Stimulated activated CD4-positive, alpha-beta T cell treated with anti-CD3 and anti-CD28 coated beads, Interleukin-15, amount 100 ng/mL, for 1 hour (primary cell): ENCODE measurements at places on chromosomes 7 and 10.

DNA sequence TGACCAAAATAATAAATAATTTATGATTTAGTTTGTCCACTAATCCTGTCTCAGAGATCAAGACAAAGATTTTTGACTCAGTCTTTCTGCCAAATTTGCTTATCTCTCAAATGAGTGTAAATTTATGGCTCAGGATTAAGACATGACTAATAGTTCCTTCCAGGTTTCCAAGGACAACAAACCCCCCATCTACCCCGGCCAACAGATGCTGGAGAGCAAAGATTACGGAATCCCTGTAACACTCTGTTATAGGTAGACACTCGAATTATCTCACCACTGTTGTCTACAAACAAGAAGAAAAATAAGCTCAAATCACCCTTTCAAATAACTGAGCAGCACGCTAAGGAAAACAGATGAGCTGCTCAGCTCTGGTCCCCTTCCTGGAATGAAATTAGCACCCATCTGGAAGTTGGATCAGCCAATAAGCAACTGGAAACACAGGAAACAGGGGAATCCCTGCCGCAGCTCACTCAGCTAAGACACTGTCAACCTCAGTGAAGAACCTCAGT, 56.8 kb upstream of the SVIL start:
- no peak for DNase-seq

- no peak for DNase-seq
Observed at GRCh38 chr10:124518366-124518765, 56.7 kb downstream of the LHPP start.

DNA sequence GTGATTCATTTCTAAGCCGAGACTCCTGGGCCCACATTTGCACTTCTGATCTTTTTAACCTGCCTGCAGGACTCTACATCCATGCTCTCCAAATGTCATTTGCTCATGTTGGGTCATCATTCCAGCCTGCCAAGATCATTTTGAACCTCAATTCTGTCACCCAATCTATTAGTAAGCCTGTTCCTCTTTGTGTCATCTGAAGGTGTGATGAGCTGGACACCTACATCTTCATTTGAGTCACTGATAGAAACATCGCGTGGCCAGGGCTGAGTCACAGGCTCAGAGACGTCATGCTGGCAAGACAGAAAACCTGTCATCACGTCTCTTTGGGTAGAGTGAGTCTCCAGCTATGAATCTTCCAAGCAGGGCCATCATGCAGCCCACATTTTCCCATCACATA, 65.3 kb upstream of the SLF2 start:
- DNase-seq, result peak; percentile 27

- DNase-seq, result no peak
Observed at GRCh38 chr10:30997536-30998235, 34.0 kb downstream of the ZNF438 start.

DNA sequence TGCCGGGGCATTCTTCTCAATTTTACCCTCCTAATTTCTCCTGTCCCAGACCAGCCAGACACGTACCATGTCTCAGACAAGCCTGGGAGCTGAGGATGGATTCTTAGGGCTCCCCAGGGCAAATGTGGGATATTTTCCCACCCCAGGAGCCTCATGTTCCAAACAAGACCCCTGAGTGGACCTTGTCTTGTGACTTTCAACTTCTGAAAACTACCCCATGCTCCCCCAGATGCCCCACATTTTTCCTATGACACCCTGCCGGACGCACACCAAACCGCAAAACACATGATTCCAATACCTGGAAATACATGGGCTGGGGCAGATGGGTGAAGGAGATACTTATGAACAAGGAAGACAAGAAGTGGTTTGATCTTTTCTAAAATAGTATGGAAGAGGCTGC, 874 bp downstream of the GIMAP5 start:
- no peak for DNase-seq

DNA sequence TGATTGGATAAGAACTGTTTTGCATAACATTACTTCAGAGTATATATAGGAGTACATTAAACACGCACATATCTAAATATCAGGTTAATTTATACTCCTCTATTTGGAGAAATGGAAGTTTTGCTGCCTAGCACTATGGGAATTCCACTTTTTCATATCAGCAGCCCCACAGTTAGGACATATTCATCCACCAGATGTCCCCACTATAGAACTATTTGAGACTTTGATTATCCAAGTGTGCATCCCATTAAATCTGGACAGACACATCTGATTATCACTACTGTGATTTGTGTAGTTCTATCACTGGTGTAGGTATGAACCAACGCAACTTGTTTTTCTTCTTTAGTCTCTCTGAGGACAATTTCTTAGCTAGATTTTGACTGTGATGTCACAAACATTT, 345.7 kb downstream of the THSD7A start:
- no peak for DNase-seq

DNA sequence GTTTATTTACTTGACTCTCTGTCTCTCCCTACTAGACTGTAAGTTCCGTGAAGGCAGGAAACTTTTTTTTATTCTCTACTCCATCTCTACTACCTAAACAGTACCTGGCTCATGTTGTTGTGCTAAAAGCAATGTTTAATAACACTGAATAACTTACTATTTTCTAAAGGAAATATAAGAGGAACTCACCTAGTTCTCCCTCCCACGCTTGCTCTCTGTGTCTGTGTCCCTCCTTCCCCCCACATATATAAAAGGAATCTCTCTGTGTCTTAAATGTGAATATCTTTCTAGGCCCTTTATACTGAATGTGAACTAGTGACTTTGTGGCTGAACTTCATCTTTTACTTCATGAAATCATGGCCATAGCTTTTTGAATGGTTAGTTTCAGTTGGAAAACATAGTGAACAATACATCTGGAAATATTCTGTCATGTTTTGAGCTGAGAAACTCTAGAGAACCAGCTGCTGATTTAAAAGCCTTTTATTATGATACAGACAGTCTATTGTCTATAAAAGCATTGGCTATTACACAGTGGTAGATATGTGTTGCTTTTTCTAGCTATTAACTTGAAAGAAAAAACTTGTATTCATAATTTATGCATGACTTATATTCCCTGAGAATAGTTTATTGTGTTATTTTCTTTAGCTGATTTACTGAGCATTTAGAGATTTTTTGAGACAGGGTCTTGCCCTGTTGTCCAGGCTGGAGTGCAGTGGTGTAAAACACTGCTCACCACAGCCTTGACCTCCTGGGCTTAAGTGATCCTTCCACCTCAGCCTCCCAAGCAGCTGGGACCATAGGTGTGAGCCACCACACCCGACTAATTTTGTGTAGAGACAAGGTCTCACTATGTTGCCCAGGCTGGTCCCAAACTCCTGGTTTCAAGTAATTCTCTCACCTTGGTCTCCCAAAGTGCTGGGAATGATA, 42.5 kb downstream of the VCL start:
- no peak for DNase-seq

DNA sequence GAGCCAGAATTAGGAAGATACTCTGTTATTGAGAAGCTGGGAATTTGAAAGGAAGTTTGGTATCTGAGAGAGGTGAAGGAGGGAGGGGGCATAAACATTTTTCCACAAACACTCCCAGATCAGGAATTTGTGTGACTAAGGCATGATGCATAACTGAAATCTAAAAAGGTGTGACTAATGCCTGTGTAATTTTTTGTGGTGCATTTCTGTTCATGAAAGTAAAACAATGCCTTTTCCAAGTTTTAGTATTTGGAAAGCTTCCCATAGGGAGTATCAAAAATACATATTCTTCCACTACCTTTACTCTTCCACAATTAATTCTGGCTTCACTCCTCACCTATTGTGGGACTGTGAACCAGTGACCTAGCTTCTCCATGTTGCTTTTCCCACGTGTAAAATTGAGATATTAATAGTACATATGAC, 56.4 kb upstream of the CAV2 start:
- DNase-seq, result no peak
